ENCODE measurements at places on chromosomes 16 and 17. TPM values are rescaled to one million over a fixed set of nuclear protein-coding genes. Genes with fewer than 3 reads are reported as not detected.

DNA sequence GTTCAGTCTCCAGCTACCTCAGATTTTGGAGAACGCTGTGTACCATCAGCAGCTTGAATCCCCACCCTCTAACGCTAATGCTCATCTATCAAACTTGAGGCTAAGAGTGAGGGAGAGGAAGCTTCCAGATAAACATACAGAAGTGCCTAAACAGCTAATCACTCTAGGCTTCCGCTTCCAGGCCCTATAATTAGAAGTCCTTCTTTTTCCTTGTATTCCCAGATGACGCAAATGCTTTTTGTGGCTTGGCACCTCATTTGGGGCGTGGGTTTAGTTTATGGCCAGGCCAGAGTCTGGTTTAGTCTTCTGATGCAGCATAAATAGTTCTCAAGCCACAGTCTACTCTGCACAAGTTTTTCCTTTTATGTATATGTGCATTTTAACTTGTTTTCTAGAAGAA lies 263.4 kb downstream of the BCAS3 start:
- DNase-seq, result no peak

- no peak for DNase-seq
Measured at GRCh38 chr16:29664091-29664921, 1.3 kb downstream of the SPN start.

DNA sequence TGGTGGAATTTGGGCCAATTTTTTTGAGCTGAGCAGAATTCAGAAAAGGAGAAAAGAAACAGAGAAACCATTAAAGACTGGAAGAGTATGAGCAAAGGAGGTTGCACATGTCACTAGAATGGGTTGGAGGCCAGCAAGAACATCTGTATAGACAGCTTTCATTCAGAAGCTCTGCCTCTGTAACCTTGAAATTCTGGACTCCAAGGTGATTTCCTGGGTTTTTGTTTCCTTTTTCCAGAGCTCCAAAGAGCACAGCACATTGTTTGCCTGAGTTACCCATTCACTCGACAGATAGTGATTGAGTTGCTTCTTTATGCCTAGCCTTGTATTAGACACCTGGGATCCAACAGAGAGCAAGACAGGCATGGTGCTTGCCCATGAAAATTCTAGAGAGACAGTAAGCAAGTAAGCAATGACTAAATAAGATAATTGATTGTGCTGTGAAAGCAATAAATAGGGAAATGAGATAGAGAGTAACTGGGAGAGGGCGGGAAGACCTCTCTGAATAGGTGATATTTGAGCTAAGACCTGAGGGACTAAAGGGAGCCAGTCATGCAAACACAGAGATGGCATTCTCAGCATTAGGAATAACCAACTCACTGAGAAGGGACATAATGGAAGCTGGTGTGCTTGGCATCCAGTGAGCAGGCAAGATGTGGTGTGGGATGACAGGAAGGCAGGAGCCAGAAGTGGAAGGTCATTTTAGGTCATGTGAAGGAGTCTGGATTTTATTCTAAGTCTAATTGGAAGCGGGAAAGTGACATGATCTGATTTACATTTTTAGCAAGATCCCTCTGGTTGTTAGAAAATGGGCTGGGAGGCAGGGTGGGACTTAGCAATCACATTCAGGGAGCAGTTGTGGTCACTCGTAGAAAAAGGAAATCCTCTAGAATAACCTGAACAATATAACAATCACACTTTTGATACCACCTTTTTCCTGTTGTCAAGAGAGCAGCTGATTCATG lies 197.5 kb downstream of the HS3ST3A1 start:
- no peak for DNase-seq

DNA sequence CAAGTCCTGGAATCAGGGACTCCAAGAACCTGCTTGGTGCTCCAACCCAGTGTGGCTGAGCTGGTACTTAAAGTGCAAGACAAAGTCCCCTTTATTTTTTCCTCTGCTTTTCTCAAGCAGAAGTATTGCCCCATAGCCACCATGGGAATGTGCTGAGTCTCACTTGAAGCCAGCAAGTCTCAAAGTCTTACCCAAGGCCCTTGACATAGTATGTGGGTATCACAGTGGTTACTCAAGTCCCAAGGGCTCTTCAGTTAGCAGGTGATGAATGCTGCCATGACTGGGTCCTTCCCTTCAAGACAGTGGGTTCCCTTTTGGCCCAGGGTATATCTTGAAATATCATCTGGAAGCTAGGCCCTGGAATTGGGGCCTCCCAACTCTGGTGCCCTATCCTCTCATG lies 30.5 kb upstream of the GINS3 start:
- no peak for DNase-seq

DNA sequence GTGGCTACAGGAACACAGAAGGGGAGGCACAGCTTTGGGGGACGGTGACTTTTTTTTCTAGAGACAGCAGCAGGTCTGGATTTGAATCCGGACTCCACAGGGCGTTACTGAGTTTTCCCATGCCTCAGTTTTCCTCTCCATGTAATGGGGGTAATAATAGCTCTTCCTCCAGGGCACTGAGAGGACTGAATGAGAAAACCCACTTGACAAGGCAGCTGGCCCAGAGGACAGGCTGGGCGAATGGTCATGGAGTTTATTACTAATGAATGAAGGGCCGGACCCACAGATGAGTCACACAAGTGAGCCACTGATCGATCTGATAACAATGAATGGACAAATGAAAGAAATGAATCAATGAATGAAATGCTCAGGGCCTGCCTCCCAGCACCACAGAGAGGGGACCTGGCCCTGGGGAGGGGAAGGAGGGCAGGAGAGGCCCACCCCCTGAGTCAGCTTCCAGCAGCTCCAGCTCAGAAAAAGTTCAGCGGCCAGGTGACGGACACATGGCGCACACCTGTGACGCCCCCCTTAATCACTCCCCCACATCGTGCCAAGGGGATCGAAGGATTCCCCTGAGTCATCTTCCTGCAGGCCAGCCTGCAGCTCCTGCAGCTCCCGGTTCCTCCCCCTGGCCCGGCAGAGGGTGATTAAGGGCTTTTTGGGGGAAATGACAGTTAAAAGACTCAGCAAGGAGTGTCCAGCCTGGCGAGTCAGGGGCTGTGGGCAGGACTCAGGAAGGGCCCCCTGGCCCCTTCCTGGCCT lies 54.3 kb downstream of the SOCS1 start:
- no peak for DNase-seq

- no peak for DNase-seq
Measured at GRCh38 chr17:8894202-8894671, 26.8 kb upstream of the PIK3R6 start.

DNA sequence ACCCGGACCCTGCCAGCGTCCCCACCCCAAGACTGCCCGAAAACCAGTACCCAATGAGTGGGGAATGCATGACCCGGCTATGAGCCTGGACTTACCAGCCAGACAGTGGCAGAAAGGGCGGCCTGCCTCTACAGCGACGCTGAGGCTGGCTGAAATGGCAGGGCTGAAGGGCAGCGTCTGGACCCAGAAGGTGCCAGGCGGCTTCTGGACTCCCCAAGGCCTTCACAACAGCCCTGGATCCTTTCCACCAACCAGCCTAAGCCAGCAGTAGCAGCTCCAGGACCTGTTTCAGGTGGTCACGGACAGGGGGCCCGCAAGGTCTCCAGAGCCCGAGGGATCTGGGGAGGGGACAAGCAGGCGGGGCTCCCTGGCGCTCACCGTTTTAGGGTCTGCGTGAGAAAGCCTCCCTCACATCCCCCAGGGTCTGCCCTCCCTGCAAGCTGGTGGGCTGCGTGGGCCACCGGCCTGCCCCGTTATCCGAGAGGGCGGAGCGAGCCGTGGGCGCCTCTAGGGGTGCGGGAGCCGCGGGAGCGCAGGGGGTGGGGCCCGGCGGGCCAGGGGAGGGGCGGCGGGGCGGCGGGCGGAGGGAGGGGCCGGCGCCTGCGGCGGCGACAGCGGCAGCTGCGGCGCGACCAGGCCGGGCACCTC lies at the start of gene RIPOR1:
Gene RIPOR1, plus strand, starts transcription at position 608 of the 648 bp plus-strand sequence. CDS start 9,618 bp downstream, outside the sequence.
- DNase-seq, result no peak

GRCh38 chr17:44828919-44829522 lies 1.1 kb downstream of the GJC1 start:
- DNase-seq, result peak; percentile 36

GRCh38 chr17:81271226-81271625 lies 23.9 kb downstream of the SLC38A10 start:
- no peak for DNase-seq

- no peak for DNase-seq
Measured at GRCh38 chr17:9211133-9211765, 189.9 kb downstream of the NTN1 start.

DNA sequence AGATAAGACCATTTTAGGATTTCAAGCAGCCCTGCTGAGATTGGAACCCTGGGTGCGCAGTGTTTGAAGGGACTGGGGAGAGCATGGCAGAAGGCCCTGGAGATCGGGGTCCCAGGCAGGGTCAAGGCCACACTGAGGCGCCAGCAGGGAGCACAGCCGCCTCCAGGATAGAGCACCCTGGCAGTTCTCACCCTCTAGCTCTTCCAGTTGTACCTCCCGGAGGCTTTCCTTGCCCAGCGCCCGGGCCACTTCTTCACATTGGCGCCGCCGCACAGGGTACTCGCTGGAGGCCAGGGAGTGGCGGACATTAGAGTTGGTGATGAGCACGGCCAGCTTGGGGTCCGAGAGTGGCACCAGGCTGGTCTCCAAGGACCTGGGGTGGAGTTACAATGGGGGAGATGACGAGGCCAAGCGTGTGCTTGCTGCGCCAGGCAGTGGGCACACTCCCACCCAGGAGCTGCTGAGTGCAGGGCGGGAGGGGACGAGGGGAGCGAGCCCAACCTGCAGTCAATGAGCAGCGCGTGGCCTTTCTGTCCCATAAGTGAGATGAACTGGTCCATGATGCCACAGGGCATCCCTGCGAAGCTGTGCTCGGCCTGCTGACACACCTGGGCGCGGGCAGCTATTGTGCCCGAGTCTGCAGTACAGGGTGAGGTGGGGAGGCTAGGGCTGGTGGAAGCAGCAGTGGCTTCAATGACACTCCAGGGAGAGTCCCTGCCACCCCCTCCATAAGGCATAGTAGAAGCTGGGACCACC lies 2.3 kb downstream of the GALK1 start:
- no peak for DNase-seq

- no peak for DNase-seq
Measured at GRCh38 chr16:15897121-15897780, 8.8 kb upstream of the CEP20 start.

DNA sequence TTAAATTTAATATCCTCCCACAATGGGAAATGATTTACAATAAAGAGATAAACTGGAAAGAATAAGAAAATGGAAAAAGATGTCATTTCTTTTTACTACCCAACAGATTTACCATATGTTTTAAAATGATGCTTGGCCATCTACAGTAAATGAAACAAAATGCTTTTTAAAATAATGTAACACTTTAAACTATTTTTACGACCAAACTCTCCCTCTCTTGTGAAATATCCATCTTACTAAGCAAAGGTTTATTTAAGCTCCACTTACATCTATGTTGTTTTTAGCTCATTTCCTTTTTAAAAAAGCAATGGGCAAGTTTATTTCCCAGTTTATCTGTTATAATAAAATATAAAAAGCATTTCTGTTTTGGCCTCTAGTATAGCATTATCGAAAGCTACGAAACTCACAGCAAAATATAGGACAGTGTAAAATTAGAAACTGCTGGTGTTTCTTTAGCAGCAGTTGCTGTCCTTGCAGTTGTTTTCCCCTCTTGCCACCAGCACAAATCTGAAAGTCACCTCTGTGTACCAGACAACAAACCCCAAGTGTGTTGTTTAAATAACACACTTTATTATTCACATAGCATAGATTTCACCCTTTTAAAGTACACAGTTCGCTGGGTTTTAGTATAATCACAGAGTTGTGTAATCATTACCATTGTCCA lies 195.1 kb downstream of the CDRT15L2 start:
- DNase-seq, result no peak

DNA sequence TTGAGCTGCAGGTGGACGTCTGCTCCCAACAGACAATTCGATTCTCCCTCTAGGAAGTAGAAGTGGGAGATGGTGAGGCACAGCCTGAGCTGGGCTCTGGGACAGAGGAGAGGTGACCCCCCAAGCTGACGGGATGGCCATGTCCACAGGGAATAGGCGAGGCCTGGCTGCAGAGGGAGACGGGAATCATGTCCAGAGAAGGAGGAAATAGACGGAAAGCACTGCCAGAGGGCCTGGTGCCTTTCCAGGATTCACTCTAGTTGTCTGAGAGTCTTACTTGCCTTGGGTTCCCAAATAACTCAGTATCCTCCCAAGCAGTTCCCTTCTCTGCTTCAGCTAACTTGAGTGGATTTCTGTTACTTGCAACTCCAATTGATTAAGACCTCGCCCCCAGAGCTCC lies 4.3 kb upstream of the CRISPLD2 start:
- DNase-seq, result no peak

DNA sequence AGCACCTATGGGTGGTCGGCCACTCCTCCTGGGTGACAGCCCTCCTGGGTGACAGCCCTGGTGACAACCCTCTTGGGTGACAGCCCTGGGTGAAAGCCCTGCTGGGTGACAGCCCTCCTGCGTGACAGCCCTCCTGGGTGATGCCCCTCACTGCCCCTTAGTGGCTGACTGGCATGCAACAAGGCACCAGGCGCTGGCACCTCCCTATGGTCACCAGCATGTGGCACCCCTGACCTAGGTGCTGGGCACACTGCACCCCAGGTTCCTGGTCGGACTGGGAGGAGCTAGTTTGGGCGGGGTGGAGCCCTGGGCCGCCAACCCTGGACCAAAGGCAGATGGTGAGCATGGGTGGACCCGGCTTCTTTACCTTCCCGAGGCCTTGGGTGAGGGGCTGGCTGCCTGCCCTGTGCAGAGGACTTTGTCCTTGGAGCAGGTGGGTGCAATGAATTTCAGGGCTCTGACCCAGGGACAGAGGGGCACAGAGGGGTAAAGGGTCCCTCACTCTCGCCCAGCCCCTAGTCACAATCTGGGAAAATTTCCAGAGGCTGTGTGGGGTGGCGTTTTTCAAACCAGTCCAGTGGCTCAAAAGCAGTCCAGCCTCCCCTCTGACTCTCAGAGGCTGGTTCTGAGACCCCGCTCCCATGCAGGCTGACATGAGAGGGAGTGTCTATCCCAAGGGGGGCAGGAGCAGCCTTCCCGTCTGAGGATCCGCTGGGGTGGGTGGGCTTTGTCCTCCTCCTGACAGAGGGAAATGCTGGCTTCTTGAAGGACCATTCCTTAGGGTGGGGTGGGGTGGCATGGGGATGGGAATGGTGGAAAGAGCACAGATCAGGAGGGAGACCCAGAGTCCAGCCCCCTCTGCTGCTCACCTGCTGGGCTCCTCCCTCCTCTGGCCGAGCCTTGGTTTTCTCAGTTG lies 25.9 kb upstream of the TNFRSF13B start:
- no peak for DNase-seq

GRCh38 chr16:19885451-19886072 lies 914 bp upstream of the GPRC5B start:
- DNase-seq, result no peak

GRCh38 chr16:29007730-29008593 lies 23.1 kb downstream of the LAT start:
- no peak for DNase-seq

- DNase-seq, result no peak
Measured at GRCh38 chr16:630815-631405, at the start of gene WFIKKN1. WFIKKN1 (plus strand) TSS chr16:630985; CDS start chr16:631254, 269 bp downstream.

The TCAP gene
- 1.1 TPM for polyA plus RNA-seq

The SRSF1 gene
- polyA plus RNA-seq, result 386 TPM

The TP53TG3F gene
- polyA plus RNA-seq, result not detected

The MT1G gene
- 13.2 TPM for polyA plus RNA-seq

The MT1H gene
- 13.5 TPM for polyA plus RNA-seq

The BAIAP3 gene
- polyA plus RNA-seq, result 5.9 TPM

The MOSMO gene
- polyA plus RNA-seq, result 17.9 TPM

The SRCIN1 gene
- 7.6 TPM for polyA plus RNA-seq

The ITGAL gene
- polyA plus RNA-seq, result 1.9 TPM

The CRYBA1 gene
- polyA plus RNA-seq, result not detected

The OR1F1 gene
- not detected for polyA plus RNA-seq

The NAT9 gene
- 55.6 TPM for polyA plus RNA-seq

The ARL16 gene
- polyA plus RNA-seq, result 42.6 TPM

The PYCARD gene
- 7.5 TPM for polyA plus RNA-seq

The ZFHX3 gene
- polyA plus RNA-seq, result 15.6 TPM
